ENCODE measurements at places on chromosomes 1 and 21.

DNA sequence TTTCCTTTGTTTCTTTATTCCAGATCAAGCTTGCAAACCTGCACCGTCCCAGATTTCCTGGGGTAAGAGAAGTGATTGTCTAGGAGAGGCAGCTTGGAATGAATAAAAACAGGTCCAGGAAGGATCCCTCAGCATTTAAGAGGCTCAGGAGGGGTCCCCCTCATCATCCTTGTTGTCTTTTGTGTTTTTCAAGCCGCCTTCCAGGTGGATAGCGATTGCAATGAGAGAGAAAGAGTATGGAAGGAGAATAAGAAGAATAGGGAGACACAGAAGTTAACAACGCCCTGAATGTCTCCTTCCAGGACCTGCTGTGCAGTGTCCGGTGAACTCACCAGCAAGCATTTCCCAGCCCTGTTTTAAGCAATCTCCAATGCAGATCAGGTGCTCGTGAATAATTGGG lies 8.5 kb downstream of the ERG start:
- no peak for DNase-seq

- no peak for DNase-seq
Measured at GRCh38 chr1:52574594-52574993, 21.7 kb upstream of the TUT4 start.

DNA sequence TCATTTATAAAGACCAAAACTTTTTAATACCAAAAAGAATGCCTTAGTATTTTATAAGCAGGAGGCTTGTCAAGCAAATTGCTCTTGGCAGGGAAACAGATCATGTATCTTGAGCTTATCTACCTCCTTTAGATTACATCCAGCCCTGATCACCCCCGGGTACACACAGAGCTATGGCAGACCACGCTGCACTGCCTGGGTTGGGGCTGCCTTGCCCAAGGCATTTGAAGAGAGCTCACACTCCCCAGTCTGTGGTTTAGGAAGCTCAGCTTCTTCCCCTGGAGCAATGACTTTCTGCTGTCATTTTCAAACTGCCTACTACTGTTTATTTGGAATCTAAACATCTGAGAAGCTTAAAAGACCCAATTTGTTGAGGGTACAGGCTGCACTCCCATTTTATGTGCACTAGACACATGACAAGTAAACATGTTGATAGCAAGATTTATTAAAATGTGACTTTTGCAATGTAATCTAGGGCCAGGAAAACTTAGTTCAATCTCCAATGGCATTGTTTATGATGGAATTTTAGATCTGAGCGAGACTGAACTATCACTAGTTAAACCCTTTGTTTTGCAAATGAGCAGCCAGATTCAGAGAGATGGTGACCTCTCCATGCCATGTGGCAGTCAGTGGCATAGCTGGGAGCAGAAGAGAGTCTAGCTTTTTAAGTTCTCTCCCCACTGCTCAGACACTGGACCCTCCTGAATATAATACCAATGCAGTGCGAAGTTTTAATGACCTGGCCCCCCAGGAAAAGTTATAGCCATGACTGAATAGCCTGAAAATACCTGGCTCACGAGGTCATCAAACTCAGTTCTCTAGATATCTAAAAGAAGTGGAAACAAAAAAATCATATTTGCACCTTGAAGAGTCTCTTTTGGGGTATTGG lies 214.9 kb downstream of the HLX start:
- no peak for DNase-seq

GRCh38 chr21:39666026-39666425 lies 53.3 kb downstream of the B3GALT5 start:
- no peak for DNase-seq

- no peak for DNase-seq
Measured at GRCh38 chr1:48227165-48228013, 4.9 kb downstream of the SLC5A9 start.

GRCh38 chr1:75484789-75485188 lies 126.1 kb downstream of the SLC44A5 start:
- no peak for DNase-seq

GRCh38 chr1:158199849-158200248 lies 19.2 kb downstream of the CD1D start:
- no peak for DNase-seq

- no peak for DNase-seq
Measured at GRCh38 chr1:156281693-156282478, 739 bp downstream of the SMG5 start.

DNA sequence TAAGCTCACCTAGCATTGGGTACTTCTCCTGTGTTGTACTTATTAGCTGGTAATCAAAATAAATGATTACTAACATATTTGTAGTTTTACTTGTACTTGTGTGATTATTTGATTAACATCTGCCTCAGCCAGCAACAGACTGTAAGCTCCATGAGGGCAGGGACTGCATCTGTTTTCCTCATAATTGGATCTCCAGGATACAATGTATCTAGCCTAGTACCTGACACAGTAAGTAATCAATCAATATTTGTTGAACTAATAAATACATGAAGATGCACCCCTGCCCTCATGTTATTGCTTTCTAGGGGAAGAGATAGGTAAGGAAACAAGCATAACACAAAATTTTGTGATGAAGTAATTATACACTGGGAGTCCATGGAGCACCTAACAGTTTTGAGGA lies 101.5 kb downstream of the TENT5C start:
- DNase-seq, result no peak

DNA sequence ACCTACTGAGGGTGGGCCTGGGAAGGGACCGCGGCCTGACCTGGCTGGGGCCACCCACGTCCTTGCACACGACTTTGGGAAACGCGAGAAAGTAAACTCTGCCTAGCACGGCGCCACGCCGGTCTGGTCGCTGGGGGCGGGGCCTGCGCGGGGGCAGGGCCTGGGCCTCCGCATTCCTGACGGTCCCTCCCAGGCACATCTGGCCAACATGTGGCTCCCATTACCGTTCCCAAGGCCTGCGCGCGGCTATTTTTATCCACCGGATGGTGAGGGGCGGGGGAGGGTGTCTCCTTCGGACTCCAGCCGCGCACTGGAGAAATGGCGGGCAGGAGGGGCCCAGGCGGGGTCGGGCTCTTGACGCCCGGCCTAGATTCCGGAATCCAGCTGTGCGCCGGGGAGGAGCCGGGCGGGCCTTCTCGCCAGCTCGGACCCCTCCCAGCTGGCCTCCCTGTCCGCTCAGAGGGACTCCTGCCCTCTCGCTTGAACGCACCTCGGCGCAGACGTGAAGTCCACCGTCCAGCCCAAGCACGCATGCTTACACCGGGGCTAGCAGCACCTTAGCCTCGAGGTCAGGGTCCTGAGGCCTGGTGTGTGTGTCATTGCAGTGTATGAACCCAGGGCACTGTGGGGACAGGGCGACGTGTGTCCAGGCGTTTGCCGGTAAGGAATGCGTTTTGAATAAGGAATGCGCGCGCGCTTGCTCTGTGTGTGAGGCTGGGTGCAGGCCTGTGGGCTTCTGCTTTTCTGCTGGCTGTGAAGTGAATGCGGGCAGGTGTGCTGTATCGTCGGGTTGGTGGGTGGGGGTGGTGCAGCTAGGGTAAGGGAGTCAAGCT lies 2.1 kb downstream of the EVA1B start:
- DNase-seq, result no peak

- DNase-seq, result no peak
Measured at GRCh38 chr1:69180358-69180757, 387.4 kb upstream of the LRRC7 start.

DNA sequence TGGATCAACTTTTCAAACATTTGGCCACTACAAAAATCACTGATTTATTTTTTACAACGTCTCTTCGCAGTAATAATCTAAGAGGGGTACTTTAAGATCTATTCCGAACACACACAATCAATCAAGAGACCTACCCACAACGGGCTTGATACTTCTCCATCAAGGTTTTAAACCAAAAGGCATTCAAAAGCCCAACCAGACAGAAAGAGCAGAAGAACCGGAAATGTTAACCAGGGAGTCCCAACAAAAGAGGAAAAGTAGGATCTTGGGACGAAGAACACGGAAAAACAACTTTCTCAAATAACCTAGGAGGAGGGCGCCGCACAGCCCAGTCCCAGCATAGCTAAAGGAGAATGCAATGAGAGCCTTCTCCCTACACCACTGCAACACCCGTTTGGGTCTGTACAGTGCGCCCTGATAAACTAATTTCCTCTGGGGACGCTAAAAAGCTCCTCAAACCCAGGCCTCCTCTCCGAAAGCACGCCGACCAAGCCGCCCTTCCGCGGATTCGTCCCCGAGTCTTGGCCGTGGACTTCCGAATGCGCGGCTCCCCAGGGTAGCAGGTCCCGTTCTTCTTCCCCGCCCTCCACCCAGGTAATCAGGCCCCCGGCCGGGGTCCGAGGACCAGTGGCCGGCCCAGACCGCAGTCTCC lies 623 bp downstream of the RPL22 start:
- no peak for DNase-seq

DNA sequence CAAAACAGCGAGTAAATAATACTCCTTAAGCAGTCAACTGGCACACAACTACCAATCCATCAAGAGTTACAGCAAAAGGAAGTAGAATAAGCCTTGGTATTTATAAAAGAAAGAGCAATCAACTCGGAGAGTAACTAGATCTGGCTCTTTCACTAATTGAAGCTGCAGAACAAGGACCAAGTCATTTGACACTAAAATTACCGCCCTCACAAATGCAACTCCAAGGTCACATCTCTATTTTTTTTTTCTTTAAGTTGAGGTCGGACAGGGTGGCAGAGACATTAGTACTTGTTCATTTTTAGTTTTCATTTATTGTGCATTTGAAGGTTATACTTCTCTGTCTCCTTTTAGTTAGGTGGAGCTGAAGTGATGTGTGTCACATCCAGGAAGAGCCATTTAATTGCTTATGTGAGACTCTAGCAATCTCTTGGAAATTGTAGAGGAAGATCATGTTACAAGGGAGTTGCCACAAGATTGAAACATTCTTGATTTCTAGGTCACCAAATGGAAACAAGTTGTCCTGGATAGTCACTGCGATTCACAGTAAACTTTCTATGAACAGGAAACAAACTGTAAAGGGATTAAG lies 138.1 kb upstream of the ADAMTS5 start:
- DNase-seq, result no peak

GRCh38 chr21:37475186-37475868 lies 108.8 kb downstream of the DYRK1A start:
- DNase-seq, result no peak

GRCh38 chr1:226973898-226974543 lies 33.9 kb downstream of the COQ8A start:
- no peak for DNase-seq

DNA sequence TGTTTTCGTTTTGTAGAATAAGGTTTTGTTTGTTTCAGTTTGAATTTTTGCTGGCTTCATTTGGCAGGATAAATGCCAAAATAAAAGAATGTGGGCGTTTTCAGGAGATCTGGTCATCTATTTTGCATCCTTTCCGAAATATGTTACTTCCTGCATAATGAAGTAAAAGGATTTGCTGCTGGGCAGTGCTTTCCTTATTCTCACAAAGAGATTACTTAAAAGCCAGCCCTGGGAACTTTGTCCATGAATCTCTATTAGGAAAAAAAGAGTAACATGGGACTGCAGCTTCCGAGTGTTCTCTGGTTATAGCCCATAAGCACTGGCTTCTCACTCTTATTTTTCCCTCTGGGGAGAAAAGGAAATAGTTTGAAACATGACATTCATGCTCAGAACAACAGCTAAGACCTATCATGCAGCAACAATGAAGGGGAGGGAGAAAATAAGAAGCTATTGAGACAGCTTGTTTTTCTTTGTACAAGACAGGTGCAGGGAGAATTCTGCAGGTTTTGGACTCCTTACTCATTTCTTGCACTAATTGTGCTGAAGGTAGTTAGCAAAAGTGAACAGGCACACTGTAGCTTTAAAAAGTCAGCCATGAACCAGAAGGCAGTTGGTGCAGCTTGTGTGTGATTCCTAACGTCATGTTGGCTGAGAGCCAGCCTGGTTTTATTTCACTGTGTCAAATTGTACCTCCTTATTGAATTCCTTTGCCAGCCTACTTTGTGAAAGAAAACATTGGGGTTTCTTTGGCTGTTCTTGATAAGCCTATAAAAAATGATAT lies at the start of gene SAMD13:
Gene SAMD13 (plus strand): TSS at position 705 of the 781 bp plus-strand sequence. CDS start 1,527 bp downstream, outside the sequence.
- DNase-seq, result peak; percentile 18

DNA sequence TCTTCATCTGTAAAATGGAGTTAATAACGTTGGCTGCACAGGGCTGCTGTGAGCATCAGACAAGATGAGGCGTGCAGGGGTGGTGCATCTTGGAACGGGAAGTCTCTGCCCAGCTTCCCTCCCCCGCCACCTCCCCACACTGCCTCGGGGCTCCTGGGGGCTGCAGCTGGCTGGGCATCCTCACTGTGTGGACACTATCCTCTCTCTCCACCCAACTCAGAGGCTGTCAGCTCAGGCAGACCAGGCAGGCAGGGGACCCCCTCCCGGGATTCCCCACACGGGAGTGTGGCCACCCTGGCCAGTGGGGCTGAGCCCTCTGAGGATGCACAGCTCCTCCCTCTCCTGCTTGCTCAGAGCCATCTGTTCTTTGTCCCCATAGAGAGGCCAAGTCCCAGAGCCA lies 122.7 kb downstream of the CCDC185 start:
- no peak for DNase-seq

DNA sequence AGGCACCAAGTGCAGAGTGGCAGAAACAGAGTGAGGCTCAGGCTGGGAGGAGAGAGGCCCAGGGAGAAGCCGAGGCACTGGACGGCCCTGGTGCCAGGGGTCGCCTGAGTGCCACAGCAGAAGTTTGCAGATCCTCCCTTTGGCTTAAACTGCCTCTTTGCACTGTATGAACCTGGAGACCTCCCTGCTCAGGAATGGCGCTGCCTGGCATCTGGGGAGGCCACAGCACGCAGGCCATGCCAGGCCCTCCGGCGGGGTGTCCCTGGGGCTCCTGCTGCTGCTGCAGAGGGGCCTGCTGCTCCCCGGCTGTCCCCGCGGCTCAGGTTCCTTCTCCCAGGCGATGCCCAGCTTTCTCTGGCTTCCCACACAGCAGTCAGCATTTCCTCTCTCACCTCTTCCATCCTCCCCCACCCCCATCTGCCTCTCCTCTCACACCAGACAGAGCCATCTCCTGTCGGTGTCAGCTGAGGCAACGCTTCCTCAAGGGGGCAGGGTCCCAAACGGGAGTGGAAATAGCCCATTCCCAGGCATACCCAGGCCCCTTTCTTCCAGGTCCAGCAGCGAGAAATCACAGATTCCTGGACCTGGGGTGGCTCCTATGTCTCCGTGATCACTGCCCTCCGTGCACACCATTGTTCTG lies 35.2 kb downstream of the SYT6 start:
- no peak for DNase-seq

DNA sequence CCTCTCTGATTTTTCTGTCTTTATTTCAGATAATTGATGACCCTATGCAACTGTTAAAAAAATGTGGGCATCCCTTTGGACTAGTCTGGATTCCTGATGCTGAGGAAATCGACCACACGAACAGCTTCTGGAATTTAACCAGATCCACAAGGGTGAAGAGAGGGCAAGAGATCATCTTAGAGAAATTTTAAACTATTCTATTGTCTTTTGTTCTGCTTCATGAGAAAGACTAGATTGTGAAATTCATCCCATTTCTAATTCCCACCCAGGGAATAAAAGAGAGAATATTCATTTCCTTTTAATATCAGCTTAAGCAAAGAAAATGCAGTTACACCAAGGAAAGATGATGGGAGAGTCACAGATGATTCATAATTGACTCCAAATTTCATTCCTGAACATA lies 71.8 kb downstream of the DUSP10 start:
- no peak for DNase-seq

DNA sequence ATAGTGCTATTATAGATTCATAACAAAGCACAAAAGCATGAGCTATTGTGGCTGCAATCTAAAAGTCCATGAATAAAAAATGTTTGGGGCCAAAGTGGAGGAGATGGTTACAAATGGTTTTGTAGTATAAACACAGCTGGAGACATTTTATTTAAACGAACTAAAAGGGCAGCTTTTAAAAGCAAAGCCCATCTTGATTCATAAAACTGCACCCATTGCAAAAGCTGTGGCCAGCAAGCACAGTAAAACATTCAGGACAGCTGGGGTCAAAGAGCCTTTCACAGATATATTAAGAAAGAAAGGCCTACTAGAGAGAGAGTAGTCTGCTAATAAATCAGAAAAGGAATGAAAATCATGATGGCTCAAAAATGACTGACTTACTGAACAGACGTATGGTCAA lies 520.8 kb downstream of the NUF2 start:
- no peak for DNase-seq

All from effector memory CD8-positive, alpha-beta T cell (primary cell).